Omental fat pad (tissue), 4 donors: ENCODE measurements at places on chromosomes 1 and 21. TPM values are rescaled to one million over a fixed set of nuclear protein-coding genes. Genes with fewer than 3 reads are reported as not detected.

Gene AGT
- 10.7 TPM for total RNA-seq

Gene USP21
- 14.2 TPM for total RNA-seq

Gene DSTYK
- 7.6 TPM for total RNA-seq

Gene TSPEAR
- not detected for total RNA-seq

Gene AVPR1B
- total RNA-seq: not detected

Gene MOB3C
- 28.9 TPM for total RNA-seq

- DNase-seq: no peak
Measured at GRCh38 chr1:90107990-90108389, 113.1 kb downstream of the ZNF326 start.

DNA sequence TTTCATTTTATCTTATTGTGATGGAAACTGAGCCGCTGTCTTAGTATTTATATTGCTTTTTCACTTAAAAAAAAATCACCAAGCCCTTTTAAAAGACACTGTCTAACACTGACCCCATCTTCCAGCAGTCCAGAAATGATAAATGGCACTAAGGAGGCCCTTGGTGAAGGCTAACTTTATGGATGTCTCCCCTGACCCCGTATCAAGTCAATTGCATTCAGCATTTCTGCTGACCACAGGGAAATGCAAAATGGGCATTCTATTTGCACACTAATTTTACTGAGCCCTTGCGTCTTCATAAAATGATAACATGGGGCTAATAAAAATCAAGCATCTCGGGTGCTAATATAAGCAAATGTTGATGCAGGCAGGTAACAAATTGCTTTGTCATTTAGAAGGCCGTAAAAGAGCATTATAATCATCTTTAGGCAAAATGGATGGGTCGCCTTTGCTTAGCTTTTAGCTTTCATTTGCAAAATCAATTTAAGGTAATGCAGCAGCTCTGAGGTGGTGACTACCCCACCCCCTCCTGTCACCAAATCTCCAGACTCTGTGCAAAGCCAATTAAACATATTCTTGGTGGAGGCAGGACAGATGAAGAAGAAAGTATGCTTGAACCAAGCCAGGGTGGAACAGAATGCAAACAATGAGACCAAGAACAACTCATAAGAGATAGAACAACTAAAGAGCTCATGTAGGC, 110.8 kb downstream of the BEND5 start:
- no peak for DNase-seq

DNA sequence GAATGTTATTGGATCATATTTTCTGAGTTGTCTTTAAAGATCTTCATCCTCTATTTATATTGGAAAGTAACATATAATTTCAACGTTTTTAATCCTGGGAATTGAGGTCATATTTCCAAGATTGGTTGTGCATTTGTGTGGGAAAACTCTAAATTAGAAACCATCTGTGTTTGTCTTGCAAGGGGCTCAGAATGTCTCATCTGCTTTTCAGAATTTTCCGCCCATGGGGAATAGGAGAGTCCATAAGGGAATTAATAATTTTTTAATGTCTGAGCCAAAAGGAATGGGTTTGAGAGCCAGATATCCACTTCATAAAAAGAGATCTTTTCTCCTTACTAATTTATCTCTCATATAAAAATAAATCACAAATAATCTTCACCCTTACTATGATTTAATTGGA, 84.8 kb upstream of the MAP1LC3C start:
- DNase-seq: no peak

- DNase-seq: no peak
Measured at GRCh38 chr1:118321840-118322239, 136.8 kb upstream of the SPAG17 start.

DNA sequence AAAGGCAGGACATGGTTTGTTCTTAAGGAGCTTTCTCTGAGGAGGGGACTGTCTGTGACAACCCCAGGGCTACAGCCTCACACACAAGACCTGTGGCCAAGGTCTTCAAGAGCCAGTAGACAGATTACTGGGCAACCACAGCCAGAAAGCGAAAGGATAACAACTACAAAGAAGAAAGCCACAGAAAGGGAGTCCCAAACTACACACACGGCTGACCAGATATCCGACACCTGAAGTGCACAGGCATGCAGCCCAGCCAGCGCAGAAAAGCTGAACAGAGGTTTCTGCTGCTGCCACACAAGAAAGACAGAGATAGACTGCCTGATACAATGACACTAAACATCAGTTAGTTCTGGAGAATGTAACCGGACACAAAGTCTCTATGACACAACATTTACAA, 21.4 kb upstream of the NADK start:
- DNase-seq: no peak

DNA sequence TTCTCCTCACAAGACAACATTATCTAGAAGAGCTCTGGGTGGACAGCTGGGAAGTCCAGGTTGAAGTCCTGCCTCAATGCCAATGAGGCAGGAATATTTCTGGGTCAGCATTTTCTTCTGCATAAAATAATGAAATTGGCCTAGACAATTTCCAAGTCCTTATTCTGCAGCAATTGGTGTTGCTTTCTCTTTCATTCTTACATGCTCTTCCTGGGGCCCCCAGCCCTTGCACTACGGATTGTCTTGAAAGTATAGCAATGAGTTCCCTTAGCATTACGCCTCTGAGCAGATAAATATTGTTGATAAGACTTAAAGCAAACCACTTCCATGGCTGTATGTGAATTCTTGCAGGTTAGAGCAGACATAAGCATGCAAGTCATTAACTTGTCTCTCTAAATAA, 188.5 kb downstream of the TGFBR3 start:
- no peak for DNase-seq

GRCh38 chr1:164685266-164686035, 126.5 kb downstream of the PBX1 start:
- DNase-seq: no peak

GRCh38 chr1:214464445-214465287, 86.7 kb downstream of the PTPN14 start:
- no peak for DNase-seq

- no peak for DNase-seq
Measured at GRCh38 chr1:96880626-96881025, 159.0 kb downstream of the PTBP2 start.

GRCh38 chr1:204692841-204693356, 7.4 kb upstream of the LRRN2 start:
- DNase-seq: no peak

DNA sequence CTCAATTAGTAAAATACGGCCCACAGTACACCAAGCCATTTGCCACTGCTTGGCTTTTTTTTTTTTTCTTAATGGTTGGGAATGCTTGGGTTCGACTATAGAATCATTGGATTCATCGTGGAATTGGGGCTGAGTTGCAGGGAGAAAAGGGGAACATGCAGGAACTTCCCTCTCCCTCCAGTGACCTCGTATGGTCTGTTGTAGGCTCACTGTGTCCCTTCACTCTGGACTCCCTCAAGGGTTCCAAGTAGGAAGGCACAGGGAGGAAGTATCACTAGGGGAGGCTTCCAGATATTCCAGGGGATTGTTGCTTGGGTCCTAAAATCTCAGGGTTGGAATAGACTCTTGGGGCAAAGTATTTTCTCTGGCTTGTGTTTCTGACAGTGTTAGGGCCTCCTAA, 24.5 kb downstream of the PPFIA4 start:
- no peak for DNase-seq

DNA sequence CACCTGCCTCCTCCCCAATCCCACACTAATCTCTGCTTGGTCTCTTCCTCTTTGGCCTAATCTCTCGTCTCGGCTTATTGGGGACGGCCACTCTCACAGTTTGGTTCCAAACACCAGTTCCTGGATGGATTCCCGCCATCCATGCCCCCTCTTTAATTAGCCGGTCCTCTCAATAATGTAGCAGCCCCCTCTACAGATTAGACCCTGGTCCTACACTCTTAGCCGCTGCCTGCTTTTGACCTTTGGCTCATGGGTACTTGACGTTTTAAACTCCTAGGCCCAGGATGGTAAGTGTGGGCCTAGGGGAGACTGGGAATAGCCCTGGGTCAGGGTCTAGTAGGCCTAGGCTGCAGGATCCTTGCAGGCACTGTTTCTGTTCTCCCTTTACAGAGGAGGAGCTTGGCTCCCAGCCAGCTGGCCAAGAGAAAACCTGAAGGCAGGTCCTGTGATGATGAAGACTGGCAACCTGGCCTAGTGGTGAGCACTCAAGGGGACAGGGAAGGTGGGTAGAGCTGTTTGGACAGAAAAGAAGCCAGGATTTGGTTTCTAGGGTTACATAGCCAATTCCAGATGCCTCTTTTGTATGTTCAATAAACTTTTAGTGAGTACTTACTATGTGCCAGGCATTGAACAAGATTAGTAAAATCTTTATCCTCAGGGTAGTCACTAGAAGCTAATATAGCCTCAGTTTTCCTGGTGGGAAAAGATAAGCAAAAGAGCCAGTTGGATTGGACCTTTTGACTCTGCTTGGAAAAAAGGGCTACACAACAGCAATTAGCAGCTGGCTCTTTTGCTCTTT, 758 bp downstream of the RAD54L start:
- DNase-seq: no peak

- DNase-seq: no peak
Measured at GRCh38 chr1:215845234-215845891, 278.3 kb downstream of the KCTD3 start.

- DNase-seq: no peak
Measured at GRCh38 chr1:205582471-205583291, 49.1 kb downstream of the ELK4 start.

DNA sequence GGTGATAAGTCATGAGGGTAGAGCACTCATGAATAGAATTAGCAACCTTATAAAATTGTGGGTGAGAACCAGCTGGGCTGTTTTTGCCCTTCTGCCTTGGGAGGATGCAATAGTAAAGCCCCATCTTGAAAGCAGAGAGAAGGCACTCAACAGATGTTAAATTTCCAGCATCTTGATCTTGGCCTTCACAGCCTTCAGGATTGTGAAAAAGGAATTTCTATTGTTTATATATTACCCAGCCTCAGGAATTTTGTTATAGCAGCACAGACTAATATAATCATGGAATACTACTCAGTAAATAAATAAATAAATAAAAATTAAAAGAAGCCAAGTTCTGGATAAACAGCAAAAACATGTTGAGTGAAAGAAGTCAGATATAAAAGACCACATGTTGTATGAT, 175.2 kb downstream of the KCNT2 start:
- no peak for DNase-seq

DNA sequence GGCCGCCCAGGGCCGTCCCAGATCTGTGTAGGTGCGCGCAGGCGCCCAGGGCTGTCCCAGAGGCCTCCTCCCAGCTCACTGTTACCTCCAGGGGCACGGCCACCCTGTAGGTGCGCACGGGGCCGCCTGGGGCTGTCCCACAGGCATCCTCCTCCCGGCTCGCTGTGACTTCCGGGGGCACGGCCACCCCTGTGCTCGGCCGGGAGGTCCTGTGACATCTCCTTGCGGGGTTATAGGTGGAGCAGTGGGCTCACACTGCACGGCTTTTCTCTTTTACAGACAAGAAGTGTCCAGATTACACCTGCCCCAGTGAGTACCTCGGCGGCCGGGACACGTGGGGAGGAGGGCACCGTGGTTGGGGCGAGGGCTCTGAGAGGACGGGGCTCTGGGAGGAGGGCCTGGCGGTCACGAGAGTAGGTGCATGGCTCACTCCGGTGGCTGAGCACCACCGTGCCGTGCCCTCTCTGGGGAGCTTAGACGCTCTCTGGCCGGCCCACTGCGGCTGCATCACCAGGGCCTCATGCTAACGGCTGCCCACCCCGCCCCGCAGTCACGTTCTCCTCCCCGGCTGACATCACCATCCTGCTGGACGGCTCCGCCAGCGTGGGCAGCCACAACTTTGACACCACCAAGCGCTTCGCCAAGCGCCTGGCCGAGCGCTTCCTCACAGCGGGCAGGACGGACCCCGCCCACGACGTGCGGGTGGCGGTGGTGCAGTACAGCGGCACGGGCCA, 21.4 kb downstream of the COL6A1 start:
- DNase-seq: no peak

- no peak for DNase-seq
Measured at GRCh38 chr1:67955591-67955990, 94.8 kb downstream of the DIRAS3 start.

DNA sequence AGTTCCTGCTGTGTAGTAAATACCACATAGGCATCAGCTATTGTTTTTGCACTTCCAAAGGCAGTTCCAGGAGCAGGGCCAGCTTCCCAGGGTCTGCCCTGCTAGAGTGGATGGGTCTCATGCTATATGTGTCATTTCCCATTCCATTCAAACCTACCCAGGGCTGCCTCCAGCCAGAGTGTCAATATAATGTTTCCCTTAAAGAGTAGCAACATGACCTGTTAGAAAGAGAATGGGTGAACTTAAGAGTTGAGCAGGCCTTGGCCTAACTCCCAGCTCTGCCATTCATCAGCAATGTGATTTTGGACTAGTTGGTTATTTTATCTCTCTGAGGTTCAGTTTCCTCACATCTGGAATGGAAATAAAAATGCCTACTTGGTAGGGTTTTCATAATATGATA, 44.9 kb downstream of the RAB3B start:
- DNase-seq: no peak

DNA sequence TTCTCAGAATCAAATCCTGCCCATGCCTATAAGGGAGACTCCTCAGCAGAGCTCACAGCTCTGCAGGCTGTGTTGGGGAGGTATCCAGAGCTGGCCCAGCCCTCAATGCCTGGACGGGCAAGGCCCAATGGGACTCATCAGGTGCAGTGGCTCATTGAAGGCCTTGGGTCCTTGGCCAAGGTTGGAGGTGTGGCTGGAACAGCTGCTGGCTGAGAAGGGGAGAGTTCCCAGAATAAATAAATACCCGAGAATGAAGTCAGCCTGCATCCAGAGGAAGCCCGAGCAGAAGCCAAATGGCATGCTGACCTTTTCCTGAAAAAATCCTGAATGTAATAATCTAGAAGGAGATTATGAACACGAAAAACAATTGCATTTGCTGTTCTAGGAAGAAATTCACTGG, 25.2 kb upstream of the IKBKE start:
- no peak for DNase-seq

GRCh38 chr1:181149326-181150125, 61.0 kb downstream of the IER5 start:
- no peak for DNase-seq
